Stimulated activated CD4-positive, alpha-beta T cell treated with anti-CD3 and anti-CD28 coated beads, Interleukin-1b, Interleukin-23, amount 100 ng/mL, for 48 hours (primary cell): ENCODE measurements at places on chromosomes 4 and X.

DNA sequence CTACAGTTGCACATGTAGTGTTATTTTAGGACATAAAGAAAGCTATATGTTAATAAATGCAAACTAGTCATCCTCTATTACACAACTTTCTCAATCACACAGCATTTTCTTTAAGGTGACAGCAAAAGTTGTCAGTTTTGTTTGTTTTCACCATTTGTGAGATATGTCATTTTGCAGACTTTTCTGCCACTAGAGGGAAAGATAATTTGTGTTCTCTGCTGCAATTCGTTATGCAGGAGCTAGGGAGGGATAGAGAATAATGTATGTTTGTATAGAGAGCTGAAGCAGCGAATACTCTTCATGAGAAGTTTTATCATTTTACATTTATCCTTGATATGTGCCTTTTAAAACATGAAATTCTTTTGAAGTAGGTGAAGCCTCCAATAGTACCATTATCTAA lies 670.6 kb upstream of the ATOH1 start:
- DNase-seq = no peak

- no peak for DNase-seq
Observed at GRCh38 chr4:180350901-180351300, 1892.3 kb upstream of the TENM3 start.

- DNase-seq = no peak
Observed at GRCh38 chrX:86148594-86148993, 343 bp downstream of the DACH2 start.

- DNase-seq = no peak
Observed at GRCh38 chr4:139659735-139660424, 5.7 kb upstream of the MGST2 start.

- DNase-seq = no peak
Observed at GRCh38 chr4:6222761-6223292, 22.5 kb upstream of the JAKMIP1 start.

DNA sequence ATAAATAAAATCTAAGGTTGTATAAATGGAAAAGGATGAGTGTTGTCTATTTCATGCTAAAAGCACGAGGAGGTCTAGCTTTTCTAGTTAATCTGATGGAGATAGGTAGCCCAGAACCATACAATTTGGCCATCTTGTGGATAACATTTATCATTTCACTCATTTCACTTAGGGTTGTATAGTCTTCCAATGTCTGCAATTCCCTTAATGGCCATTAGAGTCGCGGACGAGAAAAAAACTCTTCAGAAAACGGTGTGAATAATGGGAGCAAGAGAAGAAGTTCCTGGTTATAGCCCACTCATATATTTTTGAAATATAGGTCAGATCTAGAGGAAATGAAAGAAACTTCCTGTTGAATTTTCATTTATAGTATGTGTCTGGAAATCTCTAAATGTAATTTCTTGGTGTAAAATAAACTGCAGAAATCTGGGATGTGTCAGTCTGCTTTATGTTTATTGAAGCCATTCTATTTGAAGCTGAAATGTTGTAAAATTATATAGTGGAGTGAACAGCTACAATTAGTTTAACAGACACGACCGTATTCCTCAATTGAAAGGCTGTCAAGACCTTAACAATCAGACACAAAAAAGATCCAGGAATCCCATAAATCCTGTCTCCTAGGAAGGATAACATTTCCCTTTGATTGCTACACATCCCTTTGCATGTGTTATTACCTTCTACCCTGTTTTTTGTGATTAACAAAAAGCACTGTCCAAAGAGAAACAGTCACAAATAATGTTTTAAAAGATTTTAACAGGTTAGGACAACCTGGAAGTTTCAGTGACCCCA lies 47.7 kb upstream of the MGST2 start:
- no peak for DNase-seq
